ENCODE measurements at places on chromosomes 1 and 21.

- DNase-seq = no peak
Observed at GRCh38 chr1:184836141-184836540, 81.5 kb upstream of the EDEM3 start.

- DNase-seq = no peak
Observed at GRCh38 chr1:90405726-90406125, 311.4 kb downstream of the BARHL2 start.

DNA sequence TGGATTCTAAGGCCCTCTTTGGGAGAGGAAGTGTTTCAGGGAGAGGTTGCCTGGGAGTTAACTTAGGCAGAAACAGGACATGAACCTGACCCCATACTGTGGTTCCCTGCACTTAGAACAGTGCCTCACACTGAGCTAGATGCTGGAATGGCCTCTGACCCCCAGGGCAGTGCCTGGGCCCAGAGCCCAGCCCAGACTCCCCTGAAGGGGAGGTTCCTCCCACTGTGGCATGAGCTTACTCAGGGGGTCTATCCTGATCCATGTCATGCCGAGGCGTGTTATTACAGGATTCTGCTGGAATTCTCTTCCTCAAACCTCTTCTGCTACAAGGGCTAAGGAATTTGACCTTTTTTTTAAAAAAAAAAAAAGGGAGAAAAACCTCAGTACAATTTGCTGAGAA lies 72.2 kb downstream of the MRPL37 start:
- no peak for DNase-seq

DNA sequence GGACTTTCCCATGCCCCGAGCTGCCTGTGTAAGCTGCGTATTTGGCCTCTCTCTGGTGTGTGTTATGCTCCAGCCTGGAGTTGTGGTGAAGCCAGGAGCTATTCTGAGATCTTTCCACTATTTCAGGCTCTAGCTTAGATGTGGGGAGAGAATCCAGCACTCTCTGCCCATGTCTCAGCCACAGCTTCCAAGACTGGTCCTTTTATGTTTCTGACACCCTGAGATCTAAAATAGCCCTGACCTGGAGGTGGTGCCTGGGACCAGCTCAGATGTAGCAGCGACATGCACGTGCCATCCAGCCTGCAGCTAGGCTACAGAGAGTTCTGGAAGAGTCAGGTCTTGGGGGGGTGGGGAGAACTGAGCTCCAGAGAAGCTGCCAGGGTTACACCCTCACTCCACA lies 76.5 kb downstream of the TENT5C start:
- DNase-seq = no peak

DNA sequence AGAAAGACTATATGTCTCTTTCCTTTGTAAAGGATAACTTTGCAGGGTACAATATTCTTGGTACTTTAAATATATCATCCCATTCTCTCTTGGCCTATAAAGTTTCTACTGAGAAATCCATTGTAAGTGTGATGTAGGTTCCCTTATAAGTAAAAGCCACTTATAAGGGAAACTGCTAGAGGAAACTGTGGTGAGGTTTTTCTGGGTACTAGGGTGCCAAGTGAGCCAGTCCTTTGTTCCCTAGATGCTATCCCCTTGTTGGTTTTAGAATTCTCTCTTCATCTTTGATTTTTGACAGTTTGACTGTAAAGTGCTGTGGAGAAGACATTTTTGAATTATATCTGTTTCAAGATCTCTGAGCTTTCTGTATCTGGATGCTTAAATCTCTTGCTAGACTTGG lies 108.9 kb upstream of the NEK7 start:
- no peak for DNase-seq

GRCh38 chr1:107175102-107175909 lies 34.5 kb downstream of the NTNG1 start:
- no peak for DNase-seq

- no peak for DNase-seq
Observed at GRCh38 chr1:24459551-24460266, 42.9 kb upstream of the RCAN3 start.

GRCh38 chr21:41029571-41029970 lies 138.4 kb upstream of the BACE2 start:
- DNase-seq = no peak

Data from HL-60 (cell line).